ENCODE measurements at places on chromosomes 13 and 19.
A peak's percentile ranks its signal among the peaks of the same experiment; 100 is the strongest.

DNA sequence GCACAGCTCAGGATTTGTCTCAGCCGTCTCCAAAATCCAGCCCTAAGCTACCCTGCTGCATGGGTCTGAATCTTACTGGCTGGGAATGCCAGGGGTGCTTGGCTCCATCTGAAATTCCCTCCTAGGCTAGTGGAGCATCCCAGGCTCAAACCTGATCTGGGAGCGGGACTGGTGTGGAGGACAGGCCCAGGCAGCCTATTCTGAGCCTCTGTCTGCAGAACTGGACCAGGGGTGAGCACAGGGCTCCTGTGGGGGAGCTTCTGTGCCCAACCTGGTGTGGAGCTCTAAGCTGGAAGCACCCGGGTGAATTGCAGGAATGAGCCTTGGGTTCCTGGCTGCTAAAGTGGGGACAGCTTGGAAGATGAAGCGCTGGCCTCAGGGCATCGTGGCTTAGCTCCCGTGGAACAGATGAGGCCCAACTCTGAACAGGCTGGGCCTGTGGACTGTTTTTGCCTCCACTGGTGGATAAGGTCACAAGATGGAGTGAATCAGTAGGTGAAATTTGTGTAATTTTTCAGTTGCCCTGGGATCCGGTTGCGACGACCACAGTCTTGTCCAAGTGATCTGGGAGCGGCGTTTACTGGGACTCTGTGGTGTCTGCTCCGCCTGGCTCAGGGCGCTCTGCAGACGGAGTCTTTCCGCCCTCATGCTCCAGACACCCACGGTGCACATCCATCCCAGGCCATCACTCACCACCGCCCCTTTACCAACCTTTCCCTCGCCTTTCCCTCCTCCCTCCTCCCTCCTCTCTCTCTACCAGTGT is 79.5 kb downstream of the TEX29 start:
- ATAC-seq = no peak

GRCh38 chr13:114324334-114324733 is 10.0 kb downstream of the CHAMP1 start:
- no peak for ATAC-seq

- ATAC-seq = no peak
Measured at GRCh38 chr13:48144413-48145035, 49.6 kb upstream of the MED4 start.

DNA sequence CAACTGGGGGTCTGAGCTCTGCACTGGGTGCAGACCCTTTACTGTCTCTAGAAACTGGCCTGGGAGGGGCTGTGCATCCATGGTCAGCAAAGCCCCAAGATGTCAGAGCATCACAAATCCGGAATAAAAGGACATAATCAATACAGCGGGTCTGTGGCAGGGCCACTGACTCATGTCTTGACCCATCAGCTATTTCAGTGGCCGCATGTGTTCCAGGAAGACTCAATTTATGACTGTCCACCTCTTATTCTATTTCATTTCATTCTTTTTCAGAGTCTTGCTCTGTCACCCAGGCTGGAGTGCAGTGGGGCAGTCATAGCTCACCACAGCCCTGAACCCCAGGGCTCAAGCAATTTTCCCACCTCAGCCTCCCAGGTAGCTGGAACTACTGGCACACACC is 53.2 kb downstream of the PEX11G start:
- no peak for ATAC-seq

- ATAC-seq = no peak
Measured at GRCh38 chr19:30379841-30380610, 7.8 kb downstream of the ZNF536 start.

DNA sequence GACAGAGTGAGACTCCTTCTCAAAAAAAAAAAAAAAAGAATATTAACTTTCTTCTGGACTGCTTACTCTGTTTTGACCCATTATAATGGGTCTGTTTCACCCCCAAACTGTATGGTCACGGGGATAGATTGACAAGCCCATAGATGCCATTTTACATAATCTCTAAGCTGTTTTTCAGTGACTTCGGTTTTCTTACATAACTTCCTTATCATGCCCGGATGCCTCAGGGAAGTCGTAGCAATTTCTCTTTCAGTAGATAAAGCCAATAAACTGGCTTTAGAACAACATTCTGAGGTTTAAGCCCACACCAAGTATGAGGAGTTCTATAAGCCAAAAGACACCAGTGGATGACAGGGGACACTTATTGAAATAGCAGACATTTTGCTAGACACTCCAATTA is 5.9 kb upstream of the ZNF254 start:
- no peak for ATAC-seq

DNA sequence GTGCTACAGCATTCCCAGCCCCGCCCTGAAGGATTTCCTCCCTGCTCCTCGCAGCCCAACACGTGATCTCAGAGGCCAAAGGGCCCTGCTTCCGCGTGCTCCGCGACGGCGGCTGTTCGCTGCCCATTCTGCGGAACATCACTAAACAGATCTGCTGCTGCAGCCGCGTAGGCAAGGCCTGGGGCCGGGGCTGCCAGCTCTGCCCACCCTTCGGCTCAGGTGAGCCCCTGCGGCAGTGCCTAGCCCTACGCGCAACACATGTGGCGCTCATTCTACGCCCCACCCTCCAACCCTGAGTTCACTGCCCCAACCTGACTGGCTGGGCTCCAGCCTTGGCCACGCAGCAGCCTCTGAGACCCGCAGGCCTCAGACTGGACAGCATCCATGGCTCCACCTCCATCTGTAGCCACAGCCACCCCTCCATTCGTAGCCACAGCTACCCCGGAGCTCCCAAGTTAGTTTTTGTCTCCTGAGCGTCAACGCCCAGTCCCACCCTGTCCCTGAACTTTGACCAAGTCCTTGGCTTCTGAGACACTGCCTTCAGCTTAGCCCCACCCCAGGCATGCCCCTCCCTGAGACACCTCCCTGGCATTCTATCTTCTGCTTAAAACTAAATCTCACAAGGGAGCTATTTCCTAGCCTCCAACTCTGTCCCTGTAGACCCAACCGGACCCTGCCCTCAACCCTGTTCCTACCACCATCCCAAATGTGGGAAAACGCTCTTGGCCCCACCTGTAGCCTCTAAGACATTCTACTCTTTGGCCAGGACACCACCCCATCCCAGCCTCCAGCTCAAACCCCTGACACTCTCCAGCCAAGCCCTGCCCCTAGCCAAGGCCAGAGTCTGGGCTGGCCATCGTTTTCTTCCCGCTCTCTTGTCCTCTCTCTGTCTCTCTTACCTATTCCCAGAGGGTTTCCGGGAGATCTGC is 6.4 kb downstream of the LTBP4 start:
- ATAC-seq = no peak

GRCh38 chr13:110308656-110309359 is 1.7 kb downstream of the COL4A2 start:
- peak; percentile 10 for ATAC-seq

- no peak for ATAC-seq
Measured at GRCh38 chr13:51323824-51324511, 15.5 kb upstream of the SERPINE3 start.

- ATAC-seq = no peak
Measured at GRCh38 chr19:10836479-10837330, 693 bp upstream of the TMED1 start.

DNA sequence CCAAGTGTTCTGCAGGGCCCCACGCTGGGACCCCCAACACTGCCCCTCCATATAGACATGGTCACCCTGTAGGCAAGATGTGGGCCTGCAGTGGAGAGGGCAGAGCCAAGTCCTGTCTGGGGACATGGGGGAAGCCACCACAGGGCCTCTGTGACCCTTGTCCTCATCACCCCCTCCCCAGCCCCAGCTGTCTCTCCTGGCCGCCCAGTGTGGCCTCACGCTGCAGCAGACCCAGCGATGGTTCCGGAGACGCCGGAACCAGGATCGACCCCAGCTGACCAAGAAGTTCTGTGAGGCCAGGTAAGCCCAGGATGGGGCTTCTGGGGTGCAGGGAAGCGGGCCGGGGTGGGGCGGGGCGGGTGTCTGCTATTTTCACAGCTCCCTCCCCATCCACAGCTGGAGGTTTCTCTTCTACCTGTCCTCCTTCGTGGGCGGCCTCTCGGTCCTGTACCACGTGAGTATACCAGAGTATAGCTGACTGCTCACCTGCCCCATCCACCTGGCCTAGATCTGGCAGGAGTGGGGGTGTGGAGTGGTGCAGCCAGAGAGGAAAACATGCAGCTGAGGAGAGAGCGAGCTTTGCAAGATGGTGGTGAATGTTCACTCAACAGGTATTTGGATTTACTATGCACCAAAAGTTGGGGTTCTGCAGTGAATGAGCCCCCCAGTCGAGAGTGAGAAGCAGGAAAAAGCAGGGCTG is 46.4 kb downstream of the CERS4 start:
- no peak for ATAC-seq

GRCh38 chr13:98879127-98879520 is 98.7 kb downstream of the DOCK9 start:
- ATAC-seq = no peak

DNA sequence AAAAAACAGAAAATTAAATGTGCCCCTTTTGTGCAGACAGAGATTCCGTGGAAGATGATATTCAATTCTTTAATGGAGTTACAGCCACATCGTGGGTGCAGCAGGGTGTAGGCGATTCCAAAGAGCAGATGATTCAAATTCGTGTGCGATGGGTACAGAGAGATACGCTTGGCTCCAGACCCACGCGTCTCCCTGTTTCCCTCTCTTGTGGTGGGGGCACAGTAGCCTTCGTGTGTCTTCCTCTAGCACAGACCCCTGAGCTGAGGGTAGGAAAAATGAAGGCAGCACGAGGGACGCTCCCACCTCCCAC is 4.8 kb downstream of the TSPAN16 start:
- no peak for ATAC-seq

DNA sequence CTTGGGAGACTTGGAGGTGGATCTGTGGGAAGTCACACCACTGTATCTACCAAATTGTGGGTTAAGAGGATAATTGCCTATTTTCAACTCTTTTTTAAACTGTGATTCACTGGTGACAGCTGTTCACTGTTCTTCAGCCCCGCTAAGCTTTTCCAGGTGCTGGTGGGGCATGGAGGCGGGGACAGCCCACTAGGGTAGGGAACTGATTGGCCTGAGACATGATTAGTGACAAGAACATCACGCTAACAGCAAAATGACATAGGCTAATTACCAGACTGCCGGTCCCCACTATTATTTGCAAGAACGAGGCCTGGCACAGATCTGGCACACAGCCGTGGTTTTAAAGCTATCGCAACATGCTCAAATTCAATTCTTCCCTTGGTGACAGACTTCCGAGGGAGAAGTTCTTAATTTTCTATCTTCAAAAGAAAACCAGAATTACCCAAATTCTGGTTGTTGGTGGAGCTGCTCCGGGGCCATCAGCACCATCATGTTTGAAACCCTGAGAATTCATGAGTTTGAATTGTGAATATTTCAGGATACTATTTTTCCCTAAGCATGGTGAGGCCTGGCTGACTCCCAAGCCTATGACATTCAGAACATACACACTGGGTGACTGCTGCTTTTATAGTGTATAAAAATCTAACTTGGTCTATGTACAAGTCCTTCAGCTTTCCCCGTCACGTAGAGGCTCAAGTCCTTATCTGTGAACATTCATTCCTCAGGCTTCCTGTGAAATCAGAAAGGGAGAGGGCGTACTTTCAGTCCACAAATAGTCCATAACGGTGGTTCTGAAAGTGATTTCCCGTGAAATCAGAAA is 17.9 kb downstream of the DOCK9 start:
- no peak for ATAC-seq

GRCh38 chr19:39942366-39942730 is 7.9 kb upstream of the FCGBP start:
- no peak for ATAC-seq

DNA sequence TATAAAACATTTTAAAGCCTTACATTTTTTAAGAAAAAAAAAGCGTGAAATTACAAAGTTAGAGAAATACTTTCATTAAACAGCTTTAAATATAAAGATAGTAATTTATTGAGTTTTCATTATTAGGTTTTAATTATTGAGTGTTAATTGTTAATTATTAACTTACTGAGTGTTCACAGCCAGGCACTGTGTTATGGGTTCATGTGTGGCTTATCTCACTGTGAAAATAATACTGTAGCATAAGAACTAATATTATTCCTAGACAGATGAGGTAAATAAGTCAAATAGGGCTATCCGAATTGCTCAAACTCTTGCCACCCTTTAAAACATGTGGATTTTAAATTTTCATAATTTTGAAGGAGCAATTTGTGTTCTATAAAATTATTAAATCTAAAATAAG is 956.1 kb upstream of the PCDH20 start:
- no peak for ATAC-seq

DNA sequence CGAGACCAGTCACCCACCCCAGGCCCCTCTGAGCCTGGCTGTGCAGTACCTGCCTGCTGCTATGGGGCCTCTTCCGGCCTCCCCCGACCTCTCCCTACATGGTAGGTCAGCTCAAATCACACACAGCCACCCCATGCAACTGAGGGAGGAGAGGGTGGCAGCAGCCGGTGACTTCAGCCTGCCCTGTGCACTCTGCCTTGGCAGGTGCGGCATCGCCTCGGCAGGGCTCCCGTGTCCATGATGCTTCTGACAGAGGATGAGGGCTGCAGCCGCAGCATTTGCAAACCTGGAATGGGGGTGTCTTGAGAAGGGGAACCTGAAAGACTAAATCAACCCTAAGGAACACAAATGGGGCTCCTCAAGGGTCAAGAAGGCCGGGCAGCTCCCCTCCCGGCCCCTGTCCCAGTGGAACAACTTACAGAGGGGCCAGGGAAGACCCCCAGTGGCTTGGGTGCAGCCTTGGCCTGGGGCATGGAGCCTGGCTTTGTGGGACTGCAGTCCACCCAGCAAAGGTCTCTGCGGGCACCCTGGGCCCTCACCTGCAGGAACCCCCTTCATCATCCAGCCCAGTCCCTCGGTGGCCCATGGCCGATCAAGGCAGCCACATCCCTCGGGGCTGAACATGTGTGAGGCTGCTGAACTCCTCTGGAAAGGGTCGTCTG is 6.7 kb downstream of the TEX29 start:
- no peak for ATAC-seq

GRCh38 chr13:20713751-20714150 is 10.3 kb downstream of the IL17D start:
- peak; percentile 30 for ATAC-seq

GRCh38 chr13:71870100-71870499 is 3.1 kb upstream of the DACH1 start:
- ATAC-seq = no peak

DNA sequence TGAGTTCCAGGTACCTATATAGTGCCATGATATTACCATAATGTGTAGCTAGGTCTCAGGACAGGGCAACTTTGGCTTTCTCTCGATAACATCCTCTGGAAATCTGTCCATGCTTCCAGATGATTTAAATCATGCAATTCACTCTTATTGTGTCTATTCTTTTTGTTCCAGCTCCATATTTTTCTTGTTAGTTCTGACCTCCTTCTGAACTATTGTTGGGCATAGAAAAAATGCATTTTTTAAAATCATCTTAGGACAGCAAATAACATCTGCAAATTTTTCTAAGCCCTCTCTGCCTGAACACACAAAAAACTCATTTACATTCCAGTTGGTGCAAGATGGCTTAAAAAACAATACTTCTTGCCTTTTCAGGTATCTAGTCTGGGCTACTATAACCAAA is 1561.0 kb upstream of the MIR17HG start:
- ATAC-seq = no peak

GRCh38 chr19:12117201-12117970 is 22.8 kb downstream of the ZNF20 start:
- ATAC-seq = no peak
